ENCODE measurements at places on chromosomes 7 and 10. TPM values are rescaled to one million over a fixed set of nuclear protein-coding genes. Genes with fewer than 3 reads are reported as not detected.

The PLEKHS1 gene
- 6.1 TPM for total RNA-seq

The MALRD1 gene
- total RNA-seq = not detected

The ELFN1 gene
- total RNA-seq = 1.3 TPM

The EPO gene
- total RNA-seq = not detected

The PPP1R3A gene
- 0.02 TPM for total RNA-seq

The SEMA3C gene
- total RNA-seq = 37.0 TPM

The AGR3 gene
- total RNA-seq = not detected
